ENCODE measurements at places on chromosomes 7 and 10.

DNA sequence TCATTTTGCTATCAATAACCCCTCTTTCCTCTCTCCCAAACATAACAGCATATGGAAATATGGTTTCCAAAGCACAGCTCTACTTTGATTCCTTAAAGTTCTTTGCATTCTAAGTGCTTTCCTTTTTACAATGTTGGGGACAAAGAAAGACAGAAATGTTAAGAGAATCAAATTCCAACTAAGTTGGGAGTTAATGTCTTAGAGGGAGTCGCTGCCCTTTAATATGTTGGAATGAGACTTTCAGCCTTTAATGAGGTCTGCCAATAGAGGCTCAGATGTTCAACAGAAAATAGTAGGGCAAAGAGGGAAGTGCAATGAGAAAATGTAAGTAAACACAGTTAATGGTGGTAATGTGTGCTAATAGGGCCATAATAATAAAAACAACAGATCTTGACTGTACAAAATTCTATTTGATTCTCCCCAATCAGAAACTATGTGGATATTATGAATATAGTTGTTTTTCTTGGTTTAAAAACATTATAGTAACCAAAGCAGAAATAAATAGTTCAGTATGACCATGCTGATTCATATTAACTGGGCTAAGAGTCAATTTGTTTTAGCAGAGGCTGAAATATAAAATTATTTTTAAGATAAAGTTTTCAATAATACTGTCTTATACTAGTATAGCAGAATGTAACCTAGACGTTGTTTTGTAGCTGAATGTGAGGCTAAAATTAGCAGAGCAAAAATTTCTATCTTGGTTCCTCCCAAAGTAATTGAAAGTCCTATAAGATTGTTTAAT is 10.3 kb downstream of the HYCC1 start:
- no peak for DNase-seq

- no peak for DNase-seq
These were observed 285.4 kb downstream of the GPR37 start for GRCh38 chr7:124480036-124480820.

DNA sequence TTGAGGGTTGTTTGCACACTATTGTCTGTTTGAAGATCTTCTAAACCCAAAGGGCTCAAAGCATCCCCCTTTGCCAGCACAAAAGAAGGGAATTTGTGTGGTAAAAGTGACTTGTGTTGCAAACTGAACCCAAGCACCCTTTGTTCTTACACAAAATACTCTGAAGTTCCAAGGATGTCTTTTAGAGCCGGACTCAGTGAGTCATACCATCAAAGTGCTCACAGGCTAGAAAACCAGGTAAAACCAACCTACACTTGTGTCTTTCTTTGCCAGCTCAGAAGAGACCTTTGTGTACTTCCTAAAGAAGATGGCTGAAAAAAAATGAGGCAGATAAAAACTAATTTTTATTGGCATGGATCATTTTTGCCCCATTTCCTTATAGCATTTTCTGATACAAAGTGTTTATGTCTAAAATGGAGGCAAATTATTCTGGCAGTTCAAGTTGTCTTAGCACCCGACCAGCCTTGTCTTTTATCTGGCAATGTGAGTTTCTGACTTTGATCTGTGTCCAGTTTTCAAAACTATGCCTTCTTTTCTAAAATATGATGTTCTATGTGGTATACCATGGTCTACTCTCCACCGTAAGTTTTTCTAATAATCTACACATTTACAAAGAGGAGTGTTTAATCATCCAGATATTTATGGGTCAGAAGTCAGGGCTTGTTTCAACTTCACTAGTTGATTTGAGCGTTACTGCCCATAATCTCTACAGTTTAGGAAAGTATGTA is 128.4 kb upstream of the FZD1 start:
- DNase-seq, result no peak

- DNase-seq, result no peak
These were observed 35.7 kb downstream of the GFRA1 start for GRCh38 chr10:116237260-116237659.

GRCh38 chr7:66326501-66327215 is 121.5 kb downstream of the TPST1 start:
- DNase-seq, result no peak

- no peak for DNase-seq
These were observed 404.5 kb downstream of the INHBA start for GRCh38 chr7:41298409-41298808.

GRCh38 chr7:15292138-15292537 is 269.7 kb downstream of the AGMO start:
- no peak for DNase-seq

- DNase-seq, result no peak
These were observed 155.8 kb downstream of the AOAH start for GRCh38 chr7:36568452-36568849.

DNA sequence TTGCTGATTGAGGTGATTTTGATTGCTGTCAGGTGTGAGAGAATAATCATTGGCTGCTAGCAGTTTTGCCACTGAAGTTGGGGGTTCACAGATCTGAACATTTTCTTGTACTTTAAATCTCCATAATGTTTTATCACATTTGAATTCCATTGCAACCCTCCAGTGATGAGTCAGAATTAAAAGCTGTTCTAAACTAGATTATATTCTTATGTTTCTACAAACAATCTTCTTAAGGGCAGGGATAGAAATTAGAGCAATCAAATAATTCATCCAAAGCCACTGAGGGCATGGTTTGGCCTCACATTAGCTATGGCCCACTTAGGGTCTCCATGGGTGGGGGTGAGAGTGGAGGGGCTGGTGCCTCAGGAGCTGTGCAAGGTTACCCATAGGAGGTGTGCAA is 53.0 kb upstream of the RPA3 start:
- DNase-seq, result no peak

GRCh38 chr10:29253690-29254029 is 35.2 kb upstream of the LYZL1 start:
- DNase-seq, result no peak
